ENCODE measurements at places on chromosomes 3 and 15. TPM values are rescaled to one million over a fixed set of nuclear protein-coding genes. Genes with fewer than 3 reads are reported as not detected.

LAMB2 gene
- 444 TPM for total RNA-seq

RAD51 gene
- 1.1 TPM for total RNA-seq

ALS2CL gene
- total RNA-seq, result 78.9 TPM

- DNase-seq, result no peak
Observed at GRCh38 chr3:138036572-138036971, 26.6 kb downstream of the CLDN18 start.

GRCh38 chr15:38726187-38726586 is 161.6 kb upstream of the RASGRP1 start:
- DNase-seq, result no peak

All from kidney (tissue), 22 donors.